ENCODE measurements at places on chromosomes 7 and 10. TPM values are rescaled to one million over a fixed set of nuclear protein-coding genes. Genes with fewer than 3 reads are reported as not detected.

Gene GATA3
- total RNA-seq: 4.9 TPM

Gene FAM180A
- total RNA-seq: 0.06 TPM

Gene NCF1
- 0.17 TPM for total RNA-seq

Gene CLDN4
- 4.8 TPM for total RNA-seq

Gene MMD2
- total RNA-seq: not detected

Gene FAM237B
- not detected for total RNA-seq

Gene CFTR
- 0.03 TPM for total RNA-seq

Gene ITGB8
- 1.1 TPM for total RNA-seq

Gene ZP3
- total RNA-seq: 14.0 TPM

Gene WDFY4
- not detected for total RNA-seq

Gene ZC3HAV1L
- 8.6 TPM for total RNA-seq

Gene C10orf120
- total RNA-seq: not detected

Gene UNC5B
- total RNA-seq: 3.3 TPM

Gene C10orf143
- total RNA-seq: 0.39 TPM

Gene TET1
- 0.90 TPM for total RNA-seq

Gene PPP1R3C
- 28.3 TPM for total RNA-seq

Gene SOSTDC1
- not detected for total RNA-seq

Gene NYAP1
- 5.8 TPM for total RNA-seq

Gene VWDE
- total RNA-seq: 0.43 TPM

Gene OR2A12
- not detected for total RNA-seq

Gene MBLAC1
- total RNA-seq: 3.0 TPM

Gene ADAM12
- total RNA-seq: 4.3 TPM

Gene FOXK1
- total RNA-seq: 12.5 TPM

Gene OR2A1
- not detected for total RNA-seq

Gene EBLN1
- not detected for total RNA-seq

Gene CLDN3
- total RNA-seq: 3.6 TPM

Gene SLC37A3
- total RNA-seq: 27.6 TPM

Gene SLC35B4
- 37.4 TPM for total RNA-seq

Gene PHTF2
- 11.7 TPM for total RNA-seq

Gene FZD8
- 4.9 TPM for total RNA-seq

Gene CYP3A7
- not detected for total RNA-seq

Gene SPDYE6
- not detected for total RNA-seq

Gene SEMA4G
- total RNA-seq: 8.4 TPM

Gene KIAA1549
- total RNA-seq: 5.9 TPM

Gene VTI1A
- 15.8 TPM for total RNA-seq

Gene CACUL1
- 12.4 TPM for total RNA-seq

Gene NUTM2A
- 0.13 TPM for total RNA-seq

Gene LIMK1
- 34.2 TPM for total RNA-seq

Gene ACTR3C
- total RNA-seq: not detected

Gene LRRC17
- total RNA-seq: 0.12 TPM

Gene BMI1
- 36.0 TPM for total RNA-seq

Gene C10orf105
- total RNA-seq: not detected

Gene CYP2E1
- not detected for total RNA-seq

Measured in A549 treated with Hydrocortisone at 1 μM for 4 hours (cell line).